Substantia nigra (tissue), 51 donors: ENCODE measurements at places on chromosomes 2 and 18.

DNA sequence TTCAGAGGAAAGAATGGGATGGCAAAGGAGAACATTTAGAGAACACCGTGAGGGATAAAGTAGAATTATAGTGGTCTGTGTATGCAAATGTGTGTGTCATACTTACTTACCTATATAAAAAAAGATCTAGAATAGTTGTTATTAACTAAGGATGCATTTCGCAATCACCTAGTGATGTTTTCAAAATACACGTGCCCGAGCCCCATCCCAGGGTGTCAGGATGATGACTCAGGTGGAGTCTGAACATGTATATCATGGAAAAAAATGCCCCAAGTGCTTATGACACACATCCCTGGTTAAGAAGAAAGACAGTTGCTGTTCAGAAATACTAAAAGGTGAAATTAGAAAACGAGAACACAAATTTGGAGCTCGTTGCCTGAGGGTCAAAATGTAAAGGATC, 109.0 kb downstream of the CERS6 start:
- DNase-seq: no peak

GRCh38 chr18:68780802-68781635, 16.9 kb upstream of the CCDC102B start:
- DNase-seq: no peak

DNA sequence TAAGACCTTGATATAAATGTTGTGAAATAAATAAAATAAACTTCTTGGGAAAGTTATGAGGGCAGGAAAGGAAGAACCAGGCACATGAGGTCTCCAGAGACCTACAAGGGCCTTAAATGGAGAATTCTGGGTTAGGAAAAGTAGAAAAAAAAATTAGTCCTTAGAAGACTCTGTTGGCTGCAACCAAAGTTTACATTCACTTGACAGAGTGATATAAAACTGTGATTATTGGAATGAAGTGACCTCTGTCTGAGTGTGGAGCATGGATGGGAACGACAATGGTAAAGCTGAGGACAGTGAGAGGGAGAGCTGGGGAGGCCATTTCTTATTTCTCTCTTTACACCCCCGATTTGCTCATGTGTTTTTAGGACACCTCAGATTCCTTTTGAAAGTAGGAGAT, 29.0 kb upstream of the CAVIN2 start:
- no peak for DNase-seq

- no peak for DNase-seq
These were observed 385.9 kb downstream of the TNS1 start for GRCh38 chr2:217616936-217617335.

DNA sequence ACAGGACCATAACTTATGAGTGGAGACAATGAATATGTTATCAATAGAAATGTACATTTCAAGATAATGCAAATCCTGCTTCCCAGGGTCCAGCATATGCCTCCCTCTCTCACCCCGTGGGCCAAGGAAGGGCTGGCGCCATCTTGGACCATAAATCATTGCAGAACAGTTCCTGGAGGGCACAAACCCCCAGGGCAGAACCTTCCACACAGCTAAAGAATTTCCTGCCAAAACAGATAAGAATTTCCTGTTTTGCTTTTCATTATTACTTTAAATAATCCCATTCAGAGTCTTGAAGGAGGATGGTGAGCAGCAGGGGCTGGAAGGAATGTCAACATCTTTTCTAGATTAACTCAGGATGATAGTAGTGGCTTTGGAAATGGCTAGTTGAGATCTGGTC, 53.7 kb downstream of the EHD3 start:
- DNase-seq: no peak

DNA sequence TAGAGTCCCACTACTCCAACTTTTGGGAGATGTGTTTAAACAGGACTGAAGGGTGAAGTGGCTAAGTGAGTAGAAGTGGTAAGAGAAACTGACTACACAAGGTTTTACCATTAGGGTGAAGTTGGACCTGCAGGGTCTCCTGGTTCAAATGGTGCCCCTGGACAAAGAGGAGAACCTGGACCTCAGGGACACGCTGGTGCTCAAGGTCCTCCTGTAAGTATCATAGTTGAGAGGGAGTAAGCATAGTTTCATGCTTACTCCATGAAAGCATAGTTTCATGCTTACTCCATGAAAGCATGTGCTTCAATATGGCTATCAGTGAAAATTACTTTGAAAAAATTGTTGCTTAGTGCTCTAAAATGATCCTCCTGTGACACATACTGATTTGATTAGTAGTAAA, 19.1 kb downstream of the COL3A1 start:
- no peak for DNase-seq

- no peak for DNase-seq
These were observed 129.1 kb downstream of the MYO3B start for GRCh38 chr2:170307052-170307451.

DNA sequence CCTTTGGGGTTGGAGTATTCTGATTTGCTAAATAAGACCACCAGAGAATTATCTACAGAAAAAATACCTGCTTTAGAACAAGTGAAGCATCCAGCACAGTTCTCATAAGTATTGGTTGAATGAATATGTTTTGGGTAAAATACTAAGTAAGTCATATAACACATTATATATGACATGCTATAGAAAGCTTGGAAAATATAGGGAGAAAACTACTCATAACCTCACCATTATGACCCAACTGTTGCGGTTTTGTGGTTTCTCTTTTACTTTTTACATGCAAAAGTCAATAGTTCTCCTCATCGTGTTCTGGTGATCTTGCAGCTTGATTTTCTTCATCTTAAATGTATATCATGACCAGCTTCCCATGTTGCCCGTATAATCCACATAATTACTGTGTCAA, 66.2 kb downstream of the DIPK1C start:
- no peak for DNase-seq

DNA sequence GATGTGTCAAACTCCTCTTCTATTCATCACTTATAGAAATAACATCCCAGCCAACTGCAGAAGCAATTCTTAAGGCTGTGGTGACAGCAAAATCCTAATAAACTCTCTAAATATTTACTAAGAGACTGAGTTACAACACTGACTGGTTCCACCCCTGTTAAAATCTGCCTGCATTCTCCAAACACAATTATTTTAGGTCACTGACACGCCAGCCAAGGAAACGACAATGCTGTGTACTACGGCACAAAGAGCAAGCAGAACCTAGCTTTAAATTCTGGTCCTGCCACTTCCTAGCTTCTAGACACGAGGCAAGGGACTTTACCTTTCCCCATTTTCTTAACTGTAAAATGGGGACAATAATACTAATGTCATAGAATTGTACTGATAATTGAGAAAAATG, 4.1 kb downstream of the CYRIA start:
- DNase-seq: no peak
